ENCODE measurements at places on chromosomes 2 and 18.

DNA sequence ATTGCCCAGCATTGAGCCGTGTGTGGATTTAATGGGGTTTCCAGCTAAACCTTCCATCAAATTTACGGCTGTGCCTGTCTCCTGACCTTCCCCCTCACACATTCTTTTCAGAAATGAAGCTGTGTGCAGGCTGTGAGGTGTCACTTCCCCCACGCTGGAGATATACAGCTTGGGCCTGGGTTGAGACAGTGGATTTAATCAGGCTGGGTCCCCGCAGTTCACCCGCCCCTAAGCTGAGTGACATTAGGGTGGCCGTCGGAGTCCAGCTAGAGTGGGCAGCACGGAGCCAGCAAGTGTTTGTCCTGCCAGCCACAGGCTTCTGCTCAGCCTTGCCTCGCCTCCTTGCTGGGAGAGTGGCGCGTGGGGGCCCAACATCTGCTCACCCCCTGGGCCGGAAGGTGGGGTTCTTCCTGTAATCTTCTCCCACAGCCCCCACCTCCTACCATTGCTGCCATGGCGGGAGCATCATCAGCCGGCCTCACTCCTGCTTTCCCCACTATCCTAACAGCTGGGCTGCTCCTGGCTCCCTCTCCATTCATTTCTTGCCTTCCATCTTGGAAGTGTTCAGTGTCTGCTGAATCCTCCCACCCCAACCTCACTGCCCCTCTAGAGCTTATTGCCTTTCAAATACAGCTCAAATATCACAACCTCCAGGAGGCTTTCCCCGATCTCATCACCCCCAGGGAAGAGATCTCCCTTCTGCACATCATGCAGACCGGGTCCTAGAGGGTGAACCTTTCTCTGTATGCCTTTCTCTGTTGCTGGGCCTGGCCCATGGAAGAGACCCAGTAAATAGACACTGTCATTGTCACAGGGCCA, 149.0 kb downstream of the GLI2 start:
- no peak for DNase-seq

- no peak for DNase-seq
Observed at GRCh38 chr2:31204783-31205182, 12.5 kb downstream of the CAPN14 start.

GRCh38 chr2:100654611-100655010, 91.8 kb downstream of the PDCL3 start:
- DNase-seq, result no peak

GRCh38 chr2:176446718-176447414, 177.6 kb downstream of the MTX2 start:
- DNase-seq, result no peak

DNA sequence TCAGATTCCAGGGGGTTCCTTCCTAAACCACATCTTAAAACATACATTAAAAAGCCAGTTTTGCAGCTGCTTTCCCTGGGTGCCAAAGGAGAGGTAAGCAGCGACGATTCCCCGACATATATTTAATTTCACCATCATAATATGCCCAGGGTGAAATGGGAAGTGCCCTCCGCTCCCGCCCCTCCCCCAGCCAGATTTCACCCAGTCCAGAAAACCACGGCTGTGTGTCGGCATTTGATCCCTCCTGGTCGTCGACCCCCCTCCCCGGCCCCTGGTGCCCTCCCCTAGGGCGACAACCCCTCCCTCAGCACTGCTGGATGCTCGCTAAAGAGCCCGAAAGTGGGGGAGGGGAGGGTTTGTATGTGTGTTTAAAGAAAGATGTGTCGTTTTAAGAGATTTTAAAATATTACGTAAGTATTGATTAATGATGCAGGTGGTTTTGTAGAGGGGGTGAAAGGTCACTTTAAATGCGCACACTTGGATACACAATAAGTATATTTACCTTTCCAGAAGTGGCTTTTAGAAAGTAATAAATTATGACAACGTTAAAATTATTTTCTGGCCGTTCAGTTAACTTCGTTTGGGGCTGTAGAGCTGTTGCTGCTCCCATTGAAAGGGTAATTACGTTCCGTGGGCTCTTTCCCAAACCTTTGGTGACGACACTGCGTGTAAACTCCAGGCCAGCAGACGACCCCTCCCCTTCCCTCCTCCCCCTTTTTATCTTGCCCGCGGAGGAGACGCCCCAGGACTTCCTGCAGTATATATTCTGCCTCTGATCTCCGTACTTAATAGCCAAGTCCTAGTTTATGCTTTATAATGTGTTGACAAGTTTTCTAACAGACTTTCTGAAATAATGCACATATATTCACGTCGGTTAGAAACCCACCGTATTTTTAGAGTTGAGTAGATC, 3.4 kb upstream of the BCL11A start:
- peak; percentile 79 for DNase-seq

DNA sequence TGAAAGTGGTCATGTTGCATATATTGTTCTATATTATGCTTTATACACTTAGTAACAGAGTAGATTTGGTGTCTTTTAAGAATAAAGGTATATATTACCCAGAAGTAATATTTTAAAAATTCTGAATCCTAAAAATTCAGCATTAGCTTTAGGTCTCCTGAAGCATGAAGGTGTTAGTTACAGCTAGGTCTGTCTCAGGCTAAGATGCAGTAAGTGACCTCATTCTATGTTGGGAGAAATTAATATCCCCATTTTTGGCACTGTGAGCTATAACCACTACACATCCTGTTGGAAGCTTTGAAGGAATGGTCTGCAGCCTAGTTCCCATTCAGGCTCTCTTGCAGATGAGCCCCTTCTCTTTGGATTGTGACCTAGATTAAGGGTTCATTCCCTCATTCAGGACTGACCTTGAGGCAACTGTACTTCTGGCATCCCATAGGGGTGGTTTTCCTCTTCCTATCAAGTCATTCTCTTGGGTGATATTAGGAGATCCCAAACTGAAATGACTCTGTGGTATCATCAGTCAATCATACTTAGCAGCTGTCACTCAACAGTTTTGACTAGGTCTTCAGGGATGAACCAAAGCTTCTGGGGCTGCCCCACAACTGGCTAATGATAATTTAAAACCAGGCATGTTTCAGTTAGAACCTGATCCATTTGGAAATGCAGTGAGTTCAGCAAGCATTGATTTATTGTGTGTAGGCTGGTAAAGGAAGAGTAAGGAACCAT, 117.7 kb downstream of the GPD2 start:
- DNase-seq, result no peak

DNA sequence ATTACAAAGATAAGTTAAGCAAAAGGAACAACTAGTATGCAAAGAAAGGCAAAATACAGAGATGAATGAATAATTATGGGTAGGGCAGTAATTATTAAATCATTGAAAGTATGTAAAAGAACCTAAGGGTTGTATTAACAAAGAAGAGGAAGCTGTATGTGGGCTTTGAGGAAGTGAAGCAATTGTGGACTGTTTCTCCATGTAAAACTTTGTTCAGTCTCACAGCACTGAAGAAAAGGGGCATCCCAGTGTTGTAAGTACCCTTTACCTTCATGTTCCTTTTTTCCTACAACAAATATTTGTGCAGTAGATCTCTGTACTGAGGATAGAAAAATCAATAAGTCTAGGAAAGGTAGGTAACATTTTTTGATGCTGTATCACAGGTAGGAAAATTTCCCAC, 388.7 kb upstream of the NRP2 start:
- no peak for DNase-seq

GRCh38 chr2:2826621-2827020, 495.5 kb upstream of the MYT1L start:
- no peak for DNase-seq

- no peak for DNase-seq
Observed at GRCh38 chr2:3211256-3212060, 166.2 kb downstream of the EIPR1 start.

DNA sequence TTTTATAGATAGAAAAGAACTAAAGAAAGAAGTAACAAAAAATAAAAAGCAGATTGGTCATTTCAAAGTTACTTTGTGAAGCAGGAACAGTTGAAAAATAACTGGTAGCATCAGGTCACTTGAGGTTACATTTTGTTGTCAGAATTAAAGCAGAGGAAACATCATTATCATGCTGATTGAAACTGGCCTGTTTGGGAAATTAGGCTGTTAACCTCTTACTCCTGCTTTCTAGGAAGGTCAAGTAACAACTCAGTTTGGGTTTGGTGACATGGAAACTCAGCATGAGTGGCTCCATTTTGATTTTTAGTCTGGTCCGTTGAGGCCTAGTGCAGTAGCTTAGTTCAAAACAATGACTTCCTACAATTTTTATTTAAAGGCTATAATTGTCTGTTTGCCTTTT, 1383.5 kb downstream of the DPP10 start:
- no peak for DNase-seq

DNA sequence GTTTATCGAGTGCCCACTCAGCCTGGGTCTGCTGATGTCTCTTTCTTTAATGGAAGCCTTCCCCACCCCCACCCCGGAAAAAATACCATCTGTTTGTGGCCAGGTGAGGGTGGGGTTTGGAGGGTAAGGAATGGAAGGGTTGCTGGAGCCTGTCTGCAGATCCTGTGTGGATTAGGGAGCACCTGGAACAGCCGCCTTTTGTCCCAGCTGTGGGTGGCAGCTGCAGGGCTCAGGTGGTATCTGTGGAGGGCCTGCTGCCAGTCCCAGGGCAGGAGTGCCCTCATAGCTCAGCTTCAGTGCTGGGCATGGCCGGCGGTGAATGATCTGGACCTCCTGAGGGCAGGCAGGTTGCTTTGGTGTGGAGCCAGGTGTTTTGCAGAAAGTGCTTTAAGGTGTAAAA, 45.3 kb downstream of the IMPA2 start:
- DNase-seq, result no peak

All from common myeloid progenitor, CD34-positive (primary cell).